ENCODE measurements at places on chromosomes 2 and 18.

- DNase-seq: no peak
These were observed 7.5 kb downstream of the RALBP1 start for GRCh38 chr18:9482790-9483189.

GRCh38 chr18:35038881-35039491, 2.2 kb upstream of the MAPRE2 start:
- no peak for DNase-seq

- DNase-seq: no peak
These were observed 4.3 kb downstream of the EPHA4 start for GRCh38 chr2:221567809-221568208.

DNA sequence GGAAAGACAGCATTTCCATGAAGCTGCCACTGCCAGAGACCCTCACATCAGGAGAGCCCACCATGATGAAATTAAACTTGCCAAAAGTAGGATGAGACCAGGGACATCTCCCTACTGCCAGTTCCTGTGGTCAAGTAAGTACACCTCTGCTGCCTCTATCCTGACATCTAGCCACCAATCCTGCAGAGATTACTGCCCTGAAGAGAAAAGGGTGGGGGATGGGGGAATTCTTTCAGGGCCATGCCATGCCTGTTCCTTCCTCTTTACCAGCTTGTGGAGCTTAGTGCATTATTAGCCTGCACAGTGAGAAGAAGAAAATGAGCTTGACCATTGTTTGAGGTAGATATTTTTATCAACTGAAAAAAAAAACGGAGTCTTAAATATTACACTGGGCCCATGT, 397.2 kb upstream of the CDH2 start:
- DNase-seq: no peak

GRCh38 chr18:13173578-13174145, 44.9 kb upstream of the LDLRAD4 start:
- DNase-seq: no peak

All from stimulated activated CD4-positive, alpha-beta T cell treated with anti-CD3 and anti-CD28 coated beads, Interleukin-4, amount 100 ng/mL, for 4 hours (primary cell).